ENCODE measurements at places on chromosomes 1 and 21. TPM values are rescaled to one million over a fixed set of nuclear protein-coding genes. Genes with fewer than 3 reads are reported as not detected.

Gene RIPK4
- under 0.01 TPM for total RNA-seq

Gene MAP1LC3C
- 0.66 TPM for total RNA-seq

Gene ATPAF1
- total RNA-seq: 58.3 TPM

Gene CBR3
- total RNA-seq: 13.4 TPM

Gene RPTN
- not detected for total RNA-seq

Gene REN
- 0.17 TPM for total RNA-seq

Gene TSPAN1
- 0.26 TPM for total RNA-seq

Gene SPATA21
- total RNA-seq: not detected

Gene ADGRL4
- 5.0 TPM for total RNA-seq
